ENCODE measurements at places on chromosomes 12 and 14.

DNA sequence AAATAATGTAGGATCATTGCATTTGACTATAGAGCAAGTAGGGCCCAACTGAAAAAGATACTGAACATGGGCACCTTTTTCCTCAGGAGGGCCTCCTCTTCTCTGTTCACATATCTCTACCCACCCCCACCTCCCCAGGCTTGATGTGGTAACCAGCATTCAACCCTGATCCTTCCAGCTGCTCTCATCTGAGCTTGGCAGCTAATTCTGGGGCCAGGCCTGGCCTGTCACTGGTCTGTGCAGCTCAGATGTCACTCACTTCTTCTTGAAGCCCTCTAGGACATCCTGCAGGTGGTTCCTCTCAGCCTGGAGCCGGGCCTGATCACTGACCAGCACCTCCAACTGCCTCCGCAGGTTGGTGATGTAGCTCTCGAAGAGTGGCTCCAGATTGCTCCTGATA lies 2.1 kb downstream of the KRT84 start:
- DNase-seq = no peak

- peak; percentile 61 for DNase-seq
These were observed 191.5 kb downstream of the SLC5A8 start for GRCh38 chr12:101018540-101018939.

GRCh38 chr14:68448252-68448902 lies 344.5 kb downstream of the ZFP36L1 start:
- no peak for DNase-seq

DNA sequence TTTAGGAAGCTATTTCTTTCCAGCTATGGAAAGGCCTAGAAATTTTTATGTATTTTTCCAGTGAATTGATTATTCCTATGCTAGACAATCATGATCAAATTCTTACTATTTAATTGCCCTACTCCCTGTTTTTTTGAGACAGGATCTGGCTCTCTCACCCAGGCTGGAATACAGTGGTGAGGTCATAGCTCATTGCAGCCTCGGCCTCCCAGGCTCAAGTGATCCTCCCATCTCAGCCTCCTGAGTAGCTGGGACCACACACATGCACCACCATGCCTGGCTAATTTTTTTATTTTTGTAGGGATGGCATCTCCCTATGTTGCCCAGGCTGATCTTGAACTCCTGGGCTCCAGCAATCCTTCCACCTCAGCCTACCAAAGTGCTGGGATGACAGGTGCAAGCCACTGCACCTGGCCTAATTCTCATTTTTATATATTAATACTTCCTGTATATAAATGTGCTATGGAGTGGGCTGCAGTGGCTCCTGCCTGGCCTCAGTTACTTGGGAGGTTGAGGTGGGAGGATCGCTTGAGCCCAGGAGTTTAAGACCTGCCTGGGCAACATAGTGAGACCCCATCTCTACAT lies 16.0 kb upstream of the MDM2 start:
- DNase-seq = no peak

DNA sequence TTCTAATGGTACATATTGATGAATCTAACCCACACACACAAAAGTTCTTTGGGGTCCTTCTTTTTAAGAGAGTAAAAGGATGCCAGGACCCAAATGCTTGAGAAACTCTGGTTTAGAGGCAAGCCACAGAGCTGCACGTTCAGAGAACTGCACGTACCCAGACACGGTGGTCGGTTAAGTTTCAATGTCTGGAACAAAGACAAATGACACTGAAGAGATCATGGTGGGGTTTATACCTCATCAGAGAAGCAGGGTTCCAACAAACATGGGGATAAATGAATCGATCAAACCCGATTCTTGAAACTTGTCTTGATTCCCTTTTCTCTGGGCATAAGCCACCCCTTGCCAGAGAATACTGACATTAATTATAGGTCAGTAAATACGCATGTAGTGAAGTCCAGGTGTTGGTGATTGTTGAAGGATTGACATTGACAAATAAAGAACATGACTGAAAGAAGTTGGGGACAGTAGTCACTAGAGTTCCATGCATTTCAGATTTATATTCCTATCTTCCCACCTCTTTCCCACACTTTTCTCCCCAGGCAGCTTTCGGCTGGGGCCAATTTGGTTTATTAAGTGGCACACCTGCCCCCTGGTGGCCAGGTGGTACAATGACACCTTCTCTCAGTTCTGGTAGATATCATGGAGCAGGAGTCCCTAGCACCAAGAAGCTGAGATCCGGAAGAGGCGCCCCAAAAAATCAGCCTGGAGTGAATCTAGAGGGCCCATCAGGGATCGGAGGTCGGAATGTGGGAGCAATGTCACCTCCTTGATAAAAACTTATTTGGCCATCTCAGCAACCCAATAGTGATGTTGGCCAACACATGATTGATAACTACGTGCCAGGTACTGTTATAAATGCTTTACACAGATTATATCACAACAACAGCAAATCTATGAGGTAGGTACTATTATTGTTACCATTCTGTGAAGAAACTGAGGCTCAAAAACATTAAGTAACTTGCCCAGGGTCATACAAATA lies 17.8 kb upstream of the HDAC7 start:
- DNase-seq = peak; percentile 73

- DNase-seq = peak; percentile 91
These were observed 21.0 kb upstream of the CD9 start for GRCh38 chr12:6178981-6179761.

DNA sequence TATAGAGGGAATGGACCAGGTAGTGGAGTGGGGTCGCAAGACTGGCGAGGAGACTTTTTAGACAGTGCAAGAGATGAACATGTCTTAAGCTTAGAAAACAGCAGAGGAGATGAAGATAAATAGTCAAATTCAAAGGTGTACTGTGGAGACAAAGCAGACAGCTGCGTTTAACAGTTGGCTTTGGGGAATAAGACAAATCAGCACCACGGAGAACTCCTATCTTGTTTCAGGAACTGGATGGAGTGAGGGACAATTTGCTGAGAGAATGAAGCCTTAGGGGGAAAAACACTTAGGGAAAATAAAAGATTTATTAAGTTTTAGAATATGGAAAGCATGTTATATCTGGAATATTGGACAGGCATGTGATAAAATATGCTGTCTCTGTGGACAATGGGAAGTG lies 458.8 kb downstream of the GLT1D1 start:
- DNase-seq = no peak

GRCh38 chr12:32134101-32134888 lies 27.6 kb downstream of the BICD1 start:
- DNase-seq = no peak

- no peak for DNase-seq
These were observed 78.7 kb downstream of the KIF21A start for GRCh38 chr12:39364196-39364595.

GRCh38 chr14:94314890-94315289 lies 8.2 kb downstream of the SERPINA6 start:
- DNase-seq = no peak

- DNase-seq = no peak
These were observed 91.4 kb downstream of the DNAH10 start for GRCh38 chr12:123853396-123854070.

DNA sequence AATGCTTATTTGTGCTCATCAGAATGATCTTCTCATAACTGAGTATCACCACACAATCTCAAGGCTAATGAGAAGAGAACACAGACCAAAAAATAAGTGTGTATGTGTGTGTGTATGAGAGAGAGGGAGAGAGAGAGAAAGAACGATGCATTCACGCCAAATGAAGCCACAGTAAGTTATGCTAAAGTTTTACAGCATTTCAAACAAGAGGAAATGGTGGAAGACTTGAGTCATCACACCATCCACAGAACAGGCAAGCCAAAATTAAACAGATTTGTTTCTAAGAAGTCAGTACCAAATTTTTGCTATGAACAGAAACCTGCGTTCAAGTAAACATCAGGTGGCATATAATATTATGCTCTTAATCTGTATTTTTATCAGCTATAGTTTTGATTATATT lies 141.2 kb downstream of the MED13L start:
- DNase-seq = peak; percentile 60

- DNase-seq = no peak
These were observed 655 bp upstream of the PLEKHG3 start for GRCh38 chr14:64703395-64704142.

GRCh38 chr14:102626530-102626929 lies 34.1 kb downstream of the RCOR1 start:
- no peak for DNase-seq

- peak; percentile 22 for DNase-seq
These were observed at the start of gene GALNT16 for GRCh38 chr14:69259527-69260189. Gene GALNT16 (plus strand): TSS chr14:69260158. CDS start chr14:69260291, 133 bp downstream.

- DNase-seq = no peak
These were observed 224.9 kb upstream of the SLC16A7 start for GRCh38 chr12:59370933-59371332.

DNA sequence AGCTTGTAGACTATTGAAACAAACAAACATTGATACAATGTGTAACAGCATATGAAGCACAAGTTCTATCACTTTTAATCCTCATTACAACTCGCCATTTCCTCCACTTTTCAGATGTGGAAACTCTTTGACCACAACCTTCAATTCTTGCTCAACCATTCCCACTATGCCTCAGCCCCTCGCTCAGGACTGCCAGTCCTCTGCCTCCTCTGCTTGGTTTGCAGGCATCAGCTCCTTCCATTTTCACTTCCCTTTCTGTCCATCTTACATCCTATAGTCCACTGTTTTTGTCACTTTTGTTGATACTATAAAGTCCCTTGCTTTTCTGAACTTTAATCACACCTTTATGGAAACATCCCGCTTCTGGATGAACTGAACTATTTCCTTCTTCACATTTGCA lies 28.2 kb upstream of the CD27 start:
- DNase-seq = no peak

- DNase-seq = peak; percentile 45
These were observed 5.9 kb upstream of the WASHC3 start for GRCh38 chr12:102067574-102068258.

GRCh38 chr12:67006610-67007009 lies 262.5 kb upstream of the CAND1 start:
- no peak for DNase-seq
